ENCODE measurements at places on chromosomes 13 and 19. TPM values are rescaled to one million over a fixed set of nuclear protein-coding genes. Genes with fewer than 3 reads are reported as not detected.

Gene FGF22
- total RNA-seq: not detected

Gene PRX
- 2.6 TPM for total RNA-seq

Gene ZNF546
- 2.7 TPM for total RNA-seq

Gene SOX1
- total RNA-seq: not detected

Gene C1QTNF9B
- not detected for total RNA-seq

Gene LILRB2
- total RNA-seq: not detected

Gene GRIN3B
- not detected for total RNA-seq

Gene ZSCAN18
- 20.1 TPM for total RNA-seq

Gene KIR2DL3
- total RNA-seq: not detected

Gene LCP1
- 44.4 TPM for total RNA-seq

Gene GPR180
- 7.3 TPM for total RNA-seq

Gene SULT2A1
- total RNA-seq: not detected

Gene ZNF615
- 7.3 TPM for total RNA-seq

Gene SIX5
- 13.3 TPM for total RNA-seq

Gene MUC16
- under 0.01 TPM for total RNA-seq

Gene CEACAM5
- not detected for total RNA-seq

Gene C19orf18
- total RNA-seq: not detected

Gene ZNF681
- not detected for total RNA-seq

Gene PNMA8A
- total RNA-seq: not detected

Gene SIGLECL1
- not detected for total RNA-seq

Gene SOHLH2
- 0.64 TPM for total RNA-seq

Gene RGCC
- 1.5 TPM for total RNA-seq

Gene CCDC8
- total RNA-seq: not detected

Gene CAMSAP3
- 0.35 TPM for total RNA-seq

Gene CYSLTR2
- not detected for total RNA-seq

Gene AMER2
- not detected for total RNA-seq

Gene WDR87
- not detected for total RNA-seq

Gene MAST1
- 1.7 TPM for total RNA-seq

Gene RASGRP4
- total RNA-seq: not detected

Gene KLK4
- not detected for total RNA-seq

Gene SBK3
- total RNA-seq: not detected

Gene ZNF418
- not detected for total RNA-seq

Gene TMC4
- total RNA-seq: 0.30 TPM

Gene CADM4
- total RNA-seq: 3.1 TPM

Gene RFXAP
- total RNA-seq: 1.7 TPM

Gene CLDN10
- not detected for total RNA-seq

Gene DNAAF3
- 7.8 TPM for total RNA-seq

Gene ZNF8
- 6.7 TPM for total RNA-seq

Gene SIGLEC5
- total RNA-seq: not detected

Gene ZNF20
- 0.75 TPM for total RNA-seq

Gene OXGR1
- not detected for total RNA-seq

Gene IGSF23
- not detected for total RNA-seq

Gene SIAH3
- not detected for total RNA-seq

Gene GGN
- 0.17 TPM for total RNA-seq

Gene CALR
- total RNA-seq: 410 TPM

Gene DDA1
- total RNA-seq: 15.3 TPM

Gene KLK14
- total RNA-seq: not detected

Gene BCAM
- total RNA-seq: 2.3 TPM

Gene ZNF567
- total RNA-seq: 9.5 TPM

Gene ZNF442
- total RNA-seq: not detected

Gene PSG6
- total RNA-seq: not detected

Gene INAFM1
- 1.7 TPM for total RNA-seq

Gene FCHO1
- total RNA-seq: 4.6 TPM

Gene SRRM5
- 0.55 TPM for total RNA-seq

Gene CEBPG
- total RNA-seq: 73.9 TPM

Gene TEX101
- not detected for total RNA-seq

Gene FARP1
- total RNA-seq: 2.6 TPM

Measured in NCI-H460 (cell line).